ENCODE measurements at places on chromosomes 13 and 19.

DNA sequence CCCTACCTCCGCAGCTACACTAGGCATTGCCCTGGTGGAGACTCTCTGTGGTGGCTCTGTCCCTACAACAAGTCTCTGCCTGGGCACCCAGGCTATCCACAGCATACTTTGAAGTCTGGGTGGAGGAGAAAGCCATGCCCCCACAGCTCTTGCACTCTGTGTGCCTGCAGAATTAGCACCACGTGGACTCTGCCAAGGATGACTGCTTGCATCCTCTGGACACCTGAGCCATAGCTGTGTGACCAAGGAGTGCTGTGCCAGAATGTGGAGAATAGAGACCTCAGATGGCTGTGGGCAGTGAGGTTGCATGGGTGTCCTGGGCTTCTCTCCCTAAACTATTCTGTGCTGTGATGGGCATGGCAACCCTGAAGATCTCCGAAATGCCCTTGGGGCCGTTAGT, 21.2 kb upstream of the MCF2L start:
- DNase-seq = no peak

DNA sequence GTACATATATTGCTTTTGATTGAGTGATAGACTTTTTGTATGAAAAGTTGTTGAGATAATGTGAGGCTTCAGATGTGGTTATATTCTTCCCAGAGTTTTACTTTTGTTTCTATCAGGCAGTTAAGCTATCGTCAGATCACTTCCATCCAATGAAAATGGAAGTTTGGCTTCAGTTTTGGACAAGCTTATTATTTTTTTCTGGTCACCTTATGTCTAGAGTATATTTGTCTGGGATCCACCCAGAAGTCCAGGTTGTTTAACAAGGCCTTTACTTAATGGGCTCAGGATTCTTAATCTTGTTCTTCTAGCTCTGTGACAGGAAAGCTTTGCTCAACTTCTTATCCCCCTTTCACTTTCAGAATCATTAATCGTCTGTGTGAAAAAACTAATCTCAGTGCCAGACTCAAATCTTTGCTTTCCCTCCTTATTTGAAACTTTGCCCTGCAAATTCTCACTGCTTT, 150.9 kb downstream of the PDS5B start:
- DNase-seq = no peak

GRCh38 chr19:14119644-14120496, 2.3 kb upstream of the PRKACA start:
- no peak for DNase-seq

GRCh38 chr13:89315287-89315686, 1644.1 kb downstream of the SLITRK5 start:
- DNase-seq = no peak
